ENCODE measurements at places on chromosomes 7 and 10.

- DNase-seq: no peak
Measured at GRCh38 chr10:3010334-3010733, 57.0 kb upstream of the PFKP start.

- no peak for DNase-seq
Measured at GRCh38 chr7:132979524-132979923, 102.4 kb downstream of the CHCHD3 start.

DNA sequence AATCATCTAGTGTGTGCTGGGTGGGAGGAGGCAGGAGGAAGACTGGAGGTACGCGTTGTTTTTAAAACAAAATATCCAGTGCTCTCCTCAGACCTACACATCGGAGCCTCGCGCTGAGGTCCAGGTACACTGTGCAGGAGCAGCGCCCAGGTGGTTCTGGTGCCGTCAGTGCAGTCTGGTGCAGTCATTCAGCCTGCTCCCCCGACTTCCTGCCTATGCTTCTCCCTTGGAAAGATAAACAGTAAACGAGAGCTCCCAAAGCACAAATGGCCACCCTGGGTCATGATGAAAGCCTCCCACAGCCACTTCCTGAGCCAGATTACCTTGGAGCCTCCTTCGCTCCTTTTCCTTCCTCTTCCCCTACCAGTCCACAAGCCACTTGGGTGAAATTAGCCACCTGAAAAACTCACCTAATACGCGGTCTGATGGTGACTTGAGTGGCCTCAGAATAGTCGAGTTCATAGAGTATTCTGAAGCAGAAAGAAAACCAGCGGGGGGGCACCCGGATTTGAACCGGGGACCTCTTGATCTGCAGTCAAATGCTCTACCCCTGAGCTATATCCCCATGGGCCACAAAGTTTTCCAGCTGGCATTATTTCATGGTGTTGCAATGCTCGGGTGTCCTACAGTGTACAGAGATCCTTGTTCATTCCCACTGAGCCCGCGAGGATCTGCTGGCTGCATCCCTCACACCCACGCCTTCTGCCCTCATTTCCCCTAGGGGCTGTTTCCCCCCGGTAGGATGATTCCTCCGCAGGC is 82.5 kb downstream of the ZNF467 start:
- no peak for DNase-seq

DNA sequence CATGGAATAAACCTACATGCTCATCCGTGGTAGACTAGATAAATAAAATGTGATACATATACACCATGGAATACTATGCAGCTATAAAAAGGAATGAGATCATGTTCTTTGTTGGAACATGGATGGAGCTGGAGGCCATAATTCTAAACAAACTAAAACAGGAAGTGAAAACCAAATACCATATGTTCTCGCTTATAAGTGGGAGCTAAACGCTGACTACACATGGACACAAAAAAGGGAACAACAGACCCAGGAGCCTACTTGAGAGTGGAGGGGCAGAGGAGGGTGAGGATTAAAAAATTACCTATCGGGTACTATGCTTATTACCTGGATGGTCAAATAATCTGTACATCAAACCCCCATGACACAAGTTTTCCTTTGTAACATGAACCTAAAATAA is 68.7 kb upstream of the SEC61G start:
- no peak for DNase-seq

DNA sequence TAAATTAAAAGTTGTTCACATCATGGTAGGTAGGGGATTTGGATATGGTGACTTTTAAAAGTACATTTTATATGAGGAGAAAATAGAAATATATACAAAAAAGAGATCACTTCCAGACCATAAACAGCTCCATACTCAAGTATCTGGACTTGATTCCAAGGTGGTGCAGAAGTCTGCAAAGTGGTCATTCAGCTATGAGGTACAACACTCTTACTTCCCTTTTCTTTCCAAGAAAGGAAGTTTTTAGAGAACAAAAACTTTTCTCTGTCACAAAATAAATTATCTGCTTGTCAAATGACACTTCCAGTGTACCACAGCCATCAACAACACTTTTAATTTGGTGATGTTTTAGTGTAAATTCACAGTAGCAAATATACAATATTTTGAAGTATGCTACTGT is 1013.5 kb downstream of the GATA3 start:
- DNase-seq: no peak
